ENCODE measurements at places on chromosomes 5 and 9.
A peak's percentile ranks its signal among the peaks of the same experiment; 100 is the strongest.

- DNase-seq, result no peak
Observed at GRCh38 chr5:57836921-57837320, 354.3 kb upstream of the ACTBL2 start.

DNA sequence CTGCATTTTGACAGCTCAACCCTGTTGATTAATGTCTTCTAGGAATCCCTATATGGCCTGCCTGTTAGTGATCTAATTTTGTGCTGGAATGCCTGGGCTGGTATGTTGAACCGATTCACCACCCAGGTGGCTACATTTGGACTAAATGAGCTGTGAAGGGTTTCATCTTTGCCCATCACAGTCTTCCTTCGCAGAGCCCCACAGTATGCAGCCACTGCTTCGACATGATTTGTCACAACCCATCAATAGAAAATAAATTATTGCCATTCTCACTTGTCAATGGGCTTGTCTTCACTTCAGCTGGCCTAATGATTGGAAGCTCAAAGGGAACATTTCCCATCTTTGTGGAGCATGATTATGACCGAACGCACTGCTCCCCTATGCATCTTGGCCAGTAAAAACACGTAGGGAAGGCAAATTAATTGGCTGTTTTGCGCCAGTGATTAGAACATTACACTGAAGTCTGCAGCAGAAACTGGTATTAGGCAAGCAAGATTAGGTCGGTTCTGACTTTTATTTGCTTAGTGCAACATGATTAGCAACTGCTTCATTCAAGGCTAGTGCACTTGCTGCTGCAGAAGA is 408.5 kb downstream of the KIAA0825 start:
- no peak for DNase-seq

GRCh38 chr5:132485641-132486317 is 4.8 kb downstream of the IRF1 start:
- no peak for DNase-seq

DNA sequence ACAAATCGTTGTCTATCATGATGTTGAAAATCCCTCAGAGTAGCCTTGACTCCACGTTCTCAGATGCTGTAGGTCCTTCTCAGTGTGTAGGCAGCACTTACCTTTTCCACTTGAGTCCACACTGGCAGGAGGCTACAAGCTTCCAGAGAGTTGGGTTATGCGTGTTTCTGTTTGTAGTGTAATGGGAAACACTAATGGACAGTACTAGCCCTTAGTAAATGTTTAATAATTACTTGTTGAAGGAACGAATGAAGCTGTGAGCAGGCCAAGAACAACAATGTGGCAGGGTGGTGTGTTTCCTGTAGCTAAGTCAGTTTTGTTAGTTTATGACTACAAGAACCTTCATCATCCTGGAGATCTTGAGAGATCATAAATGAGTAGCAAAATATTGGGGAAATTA is 83.5 kb downstream of the ARHGAP26 start:
- DNase-seq, result no peak

DNA sequence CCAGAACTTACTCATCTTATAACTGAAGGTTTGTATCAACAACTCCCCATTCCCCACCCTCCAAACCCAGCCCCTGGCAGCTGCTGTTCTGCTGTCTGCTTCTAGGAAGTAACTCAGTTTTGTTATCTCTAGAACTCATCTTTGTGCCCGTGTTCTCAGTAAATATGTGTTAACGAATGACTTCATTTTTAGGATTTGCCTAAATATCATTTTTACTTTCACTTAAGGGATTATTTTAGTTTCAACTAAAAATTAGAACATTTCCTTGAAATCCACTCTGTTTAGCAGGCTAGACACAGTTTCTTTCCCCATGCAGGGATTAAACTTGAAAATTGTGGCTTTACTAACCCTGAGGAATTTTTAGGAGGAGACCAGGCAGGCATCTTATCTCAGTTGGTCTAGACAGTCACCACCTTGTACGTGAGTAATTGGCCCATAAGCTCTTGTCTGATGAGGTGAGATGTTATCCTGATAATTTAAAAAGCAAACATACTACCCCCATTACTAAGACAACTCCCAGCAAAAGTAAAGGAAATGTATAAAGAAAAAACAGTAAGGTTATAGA is 68.2 kb upstream of the TNFAIP8 start:
- no peak for DNase-seq

GRCh38 chr5:5179597-5179996 is 39.5 kb downstream of the ADAMTS16 start:
- DNase-seq, result no peak

DNA sequence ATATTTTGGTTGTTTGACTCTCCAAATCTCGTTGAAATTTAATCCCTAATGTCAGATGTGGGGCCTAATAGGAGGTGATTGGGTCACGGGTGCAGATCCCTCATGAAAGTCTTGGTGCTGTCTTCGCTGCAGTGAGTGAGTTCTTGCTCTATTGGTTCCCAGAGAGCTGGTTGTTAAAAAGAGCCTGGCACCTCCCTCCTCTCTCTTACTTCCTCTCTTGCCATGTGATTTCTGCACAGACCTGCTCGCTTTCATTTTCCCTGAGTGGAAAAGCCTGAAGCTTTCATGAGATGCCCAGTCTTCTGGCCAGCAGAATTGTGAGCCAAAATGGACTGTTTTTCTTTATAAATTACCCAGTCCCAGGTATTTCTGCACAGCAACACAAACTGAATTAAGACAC is 221.6 kb downstream of the MAT2B start:
- peak; percentile 6 for DNase-seq

DNA sequence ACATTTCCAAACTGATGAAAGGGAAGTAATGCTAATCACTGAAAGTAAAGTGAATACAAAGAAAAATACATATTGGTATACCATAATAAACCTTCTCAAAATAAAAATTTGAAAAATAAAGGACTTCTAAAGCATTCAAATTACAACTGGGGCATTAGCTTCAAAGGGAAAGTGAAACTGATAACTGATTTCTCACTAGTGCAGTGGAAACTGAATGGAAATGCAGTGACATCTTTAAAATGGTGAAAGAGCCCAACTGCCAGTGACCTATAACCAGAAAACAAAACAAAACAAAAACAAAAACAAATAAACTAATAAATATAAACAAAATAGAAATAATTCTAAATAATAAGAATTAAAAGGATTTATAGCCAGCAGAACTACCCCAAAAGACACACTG is 297.5 kb upstream of the GRIN3A start:
- no peak for DNase-seq

DNA sequence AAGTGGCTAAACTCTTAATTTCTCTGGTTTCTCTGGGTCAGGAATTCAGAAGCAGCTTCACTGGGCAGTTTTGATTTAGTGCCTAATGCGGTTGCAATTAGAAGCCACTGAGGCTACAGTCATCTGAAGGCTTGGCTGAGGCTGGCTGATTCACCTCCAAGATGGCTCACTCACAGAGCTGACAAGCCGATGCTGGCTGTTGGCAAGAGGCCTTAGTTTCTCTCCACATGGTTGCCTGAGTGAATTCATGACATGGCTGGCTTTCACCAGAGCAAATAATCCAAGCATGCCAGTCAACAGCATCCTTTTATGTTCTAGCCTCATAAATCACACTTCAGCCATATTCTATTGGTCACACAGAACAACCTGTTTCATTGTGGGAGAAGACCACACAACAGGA is 2.8 kb upstream of the CDK7 start:
- no peak for DNase-seq

GRCh38 chr5:180098526-180098925 is 27.0 kb upstream of the RNF130 start:
- no peak for DNase-seq

DNA sequence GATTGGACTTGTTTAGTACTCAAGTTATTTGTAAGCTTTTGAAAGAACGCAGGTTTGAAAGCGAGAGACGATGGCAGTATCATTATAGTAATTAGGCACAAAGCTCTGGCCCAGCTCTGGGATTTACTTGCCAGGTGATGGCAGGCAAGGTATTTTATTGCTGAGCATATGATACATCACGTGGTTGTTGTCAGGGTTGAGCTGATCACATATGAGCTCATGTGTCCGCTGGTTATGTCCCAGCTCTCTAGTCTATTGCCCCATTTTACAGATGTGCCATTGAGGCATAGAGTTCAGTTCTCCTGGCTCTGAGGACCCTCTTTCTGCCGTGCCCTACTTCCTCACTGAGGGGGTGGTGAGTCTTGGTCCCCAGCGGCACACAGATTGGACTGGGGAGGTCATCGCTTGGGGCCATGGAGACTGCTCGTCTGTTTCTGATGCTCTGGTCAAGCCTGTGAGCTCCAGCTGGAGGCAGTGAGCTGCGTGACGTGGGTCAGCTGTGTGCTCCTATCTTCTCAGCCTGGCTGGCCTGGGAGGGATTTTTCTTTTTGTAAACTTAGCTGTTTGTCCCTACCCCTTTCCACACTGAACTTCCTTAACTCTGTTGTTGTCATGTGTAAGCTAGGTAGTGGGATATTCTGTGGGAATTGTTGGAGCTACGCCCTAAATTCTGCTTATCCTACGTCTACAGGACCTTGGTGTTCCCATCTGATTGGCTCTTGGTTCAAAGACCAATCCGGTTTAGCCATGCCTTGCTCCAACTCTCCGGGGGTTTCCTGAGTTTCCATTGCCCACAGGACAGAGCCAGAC is 2.2 kb downstream of the NXNL2 start:
- no peak for DNase-seq

- DNase-seq, result no peak
Observed at GRCh38 chr5:6734243-6734700, 21.0 kb downstream of the TENT4A start.

DNA sequence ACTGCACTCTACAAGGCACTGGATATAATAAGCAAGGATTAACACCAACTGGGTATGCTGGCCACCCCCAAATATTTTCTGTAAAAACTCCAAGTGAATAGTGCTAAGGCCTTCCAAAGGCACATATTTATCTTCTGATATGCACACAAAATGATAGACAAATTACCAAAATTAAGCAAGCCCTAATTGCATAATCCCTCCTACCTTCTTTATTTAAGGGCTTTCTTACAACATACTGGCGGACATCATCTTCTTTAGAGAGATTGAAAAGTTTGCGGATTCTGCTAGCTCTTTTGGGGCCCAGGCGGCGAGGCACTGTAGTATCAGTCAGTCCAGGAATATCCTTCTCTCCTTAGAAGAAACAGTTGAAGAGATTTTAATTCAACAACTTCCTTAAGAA is 1.9 kb downstream of the RPS6 start:
- no peak for DNase-seq

DNA sequence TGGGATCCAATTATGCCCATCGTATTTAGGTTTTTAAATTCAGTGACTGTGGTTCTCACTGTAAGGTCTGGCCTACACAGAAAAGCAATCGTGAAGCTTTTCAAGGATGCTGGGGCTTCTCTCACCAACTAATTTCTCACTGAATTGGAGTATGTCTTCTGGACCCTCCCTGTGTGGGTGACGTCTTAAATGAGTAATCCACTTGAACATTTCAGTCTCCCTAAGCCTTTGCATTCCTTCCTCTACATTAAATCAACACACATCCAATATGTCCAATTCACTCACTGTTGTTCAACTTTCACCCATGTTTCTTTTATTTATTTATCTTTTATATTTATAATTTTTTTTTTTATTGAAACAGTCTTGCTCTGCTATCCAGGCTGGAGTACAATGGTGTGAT is 12.5 kb upstream of the BTF3 start:
- DNase-seq, result no peak

- no peak for DNase-seq
Observed at GRCh38 chr5:54844266-54844665, 141.1 kb downstream of the ESM1 start.

DNA sequence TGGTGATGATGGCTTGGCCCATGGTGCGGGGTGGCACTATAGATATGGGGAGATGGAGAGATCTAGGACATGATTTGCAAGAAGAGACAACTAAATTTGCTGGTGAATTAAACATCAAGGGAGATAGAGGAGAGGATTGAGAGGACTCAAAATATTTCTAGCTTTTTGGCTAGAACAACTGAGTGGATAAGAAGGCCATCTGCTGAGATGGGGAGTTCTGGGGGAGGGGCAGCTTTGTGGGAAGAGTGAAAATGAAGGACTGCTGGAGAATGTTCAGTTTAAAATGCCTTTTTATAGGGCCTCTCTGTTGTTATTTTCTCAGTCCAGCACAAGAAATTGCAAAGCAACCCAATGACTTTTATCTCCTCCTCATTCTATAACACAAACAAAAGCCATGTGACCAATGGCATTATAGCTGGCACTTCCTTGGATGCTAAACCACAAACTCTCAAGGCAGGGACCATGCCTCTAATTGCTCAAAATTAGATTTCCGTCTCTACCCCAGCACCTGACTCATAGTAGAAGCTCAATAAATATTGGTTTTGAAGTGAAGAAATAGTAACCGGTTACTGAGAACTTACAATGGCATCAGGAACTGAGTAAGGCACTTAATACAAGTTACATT is 29.8 kb downstream of the JAKMIP2 start:
- DNase-seq, result no peak

DNA sequence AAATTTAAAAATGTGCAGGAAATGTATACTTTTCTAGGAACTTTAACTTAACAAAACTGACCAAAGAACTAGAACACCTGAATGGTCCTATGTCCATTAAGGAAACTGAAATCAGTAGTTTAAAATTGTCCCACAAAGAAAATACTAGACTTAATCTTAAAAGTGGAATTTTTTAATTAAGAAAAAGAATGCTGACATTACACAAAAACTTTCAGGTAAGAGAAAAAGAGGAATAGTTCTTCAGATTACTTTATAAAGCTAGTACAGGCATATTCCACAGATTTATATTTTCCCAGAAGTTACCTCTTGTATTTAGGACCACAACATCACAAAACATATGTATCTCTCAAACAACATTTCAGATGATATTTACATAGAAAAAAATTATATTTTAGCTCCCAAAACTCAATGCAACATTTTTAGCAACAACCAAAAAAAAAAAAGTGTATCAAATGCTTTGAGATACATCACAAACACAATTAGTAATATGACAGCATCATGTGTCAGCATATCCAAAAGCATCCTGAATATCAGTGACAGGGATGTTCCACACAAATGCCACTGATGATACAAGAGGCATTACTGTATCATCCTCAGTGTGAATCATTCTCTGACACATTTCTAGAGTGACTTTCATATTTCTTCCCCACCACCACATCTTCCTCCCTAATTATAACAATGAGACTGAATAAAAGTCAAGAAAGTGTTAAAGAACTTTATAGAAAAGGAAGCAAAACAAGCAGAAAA is 264.0 kb downstream of the EPB41L4A start:
- DNase-seq, result no peak

DNA sequence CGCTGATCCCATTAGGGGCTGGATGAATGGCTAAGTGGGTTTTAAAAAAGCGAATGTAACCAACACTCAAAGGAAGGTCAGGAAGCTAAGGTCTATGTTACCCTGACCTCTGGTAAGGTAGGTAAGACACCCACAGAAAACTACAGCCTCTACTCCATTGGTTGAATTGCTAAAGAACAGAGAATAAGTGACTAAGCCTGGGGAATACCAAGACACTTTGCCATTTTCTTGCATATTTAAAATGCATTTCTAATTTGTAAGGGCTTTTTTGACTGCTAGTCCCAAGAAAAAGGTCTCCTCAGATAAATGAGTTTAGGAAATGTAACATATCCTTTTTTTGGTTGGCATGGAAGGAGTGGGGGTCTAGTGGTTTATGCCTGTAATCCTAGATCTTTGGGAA is 368.7 kb downstream of the BNC2 start:
- DNase-seq, result no peak

GRCh38 chr5:52024359-52024758 is 641.1 kb downstream of the ISL1 start:
- no peak for DNase-seq

- no peak for DNase-seq
Observed at GRCh38 chr5:116531635-116532034, 43.0 kb downstream of the SEMA6A start.

Measured in putamen (tissue), 1 donor.